ENCODE measurements at places on chromosomes 12 and 14.
A peak's percentile ranks its signal among the peaks of the same experiment; 100 is the strongest.

DNA sequence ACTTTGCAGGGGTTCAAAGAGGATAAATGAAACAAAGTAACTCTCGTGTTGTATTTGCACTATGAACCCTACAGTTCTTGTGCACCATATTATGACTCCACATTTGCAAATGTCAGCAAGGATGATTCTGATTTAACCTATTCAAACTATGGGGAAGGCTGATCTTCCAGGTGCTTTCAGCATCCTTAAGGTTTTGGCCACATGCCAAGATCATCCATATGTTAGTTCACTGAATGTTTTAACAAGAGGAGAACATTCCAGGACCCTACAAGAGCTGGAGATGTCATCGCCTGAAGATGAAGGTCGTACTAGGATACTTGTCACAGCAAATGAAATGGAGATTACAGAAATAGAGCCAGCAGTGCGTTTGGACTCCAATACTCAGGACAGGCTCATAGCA lies 114.2 kb downstream of the DHRS2 start:
- DNase-seq, result no peak

DNA sequence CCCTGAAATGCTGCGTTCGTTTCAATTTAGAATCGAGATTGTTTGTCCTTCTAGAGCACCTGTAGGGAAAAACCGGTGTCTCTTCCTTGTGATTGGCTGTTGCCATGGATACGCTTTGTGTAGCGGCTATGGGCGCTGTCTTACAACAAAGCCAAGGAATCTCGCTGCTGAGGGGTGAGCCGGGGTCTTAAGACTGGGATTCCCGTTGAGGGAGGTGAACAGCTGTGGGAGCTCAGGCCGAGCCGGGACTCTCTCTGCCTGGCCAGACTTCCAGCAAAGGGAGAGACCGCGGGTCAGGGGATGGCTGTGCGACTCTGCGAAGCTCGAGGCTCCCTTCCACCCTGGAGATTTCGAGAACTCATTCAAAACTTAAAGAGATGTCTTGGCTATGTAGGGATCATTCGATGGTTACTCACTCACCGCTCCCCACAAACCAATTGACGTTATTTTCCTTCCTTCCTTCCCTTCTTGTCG lies at the start of the genes LRRIQ1 and TSPAN19:
Gene LRRIQ1 (plus strand): TSS at position 118 of the 474 bp plus-strand sequence. CDS start 1,826 bp downstream, outside the sequence.
Gene TSPAN19 (minus strand): TSS at position 44 of the 474 bp plus-strand sequence. CDS start 6,331 bp downstream, outside the sequence.
- no peak for DNase-seq

DNA sequence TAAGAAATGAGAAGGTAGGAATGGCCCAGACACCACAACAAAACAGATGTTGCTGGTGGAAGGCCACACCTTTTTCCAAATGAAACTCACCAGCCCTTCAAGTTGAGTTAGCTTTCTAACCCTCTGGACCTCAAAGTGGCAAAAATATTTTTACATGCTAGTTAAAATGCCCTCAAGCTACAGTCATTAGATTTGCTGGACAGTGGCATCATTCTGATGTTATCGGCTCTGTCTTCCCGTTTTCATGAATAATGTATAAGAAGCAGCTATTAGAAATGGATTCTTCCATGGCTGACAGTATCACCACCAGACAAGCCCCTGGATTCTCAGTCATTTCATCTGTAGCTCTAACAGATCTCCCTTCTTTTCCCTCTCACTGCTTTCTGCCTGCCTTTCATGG lies 37.1 kb upstream of the PLXNC1 start:
- no peak for DNase-seq

DNA sequence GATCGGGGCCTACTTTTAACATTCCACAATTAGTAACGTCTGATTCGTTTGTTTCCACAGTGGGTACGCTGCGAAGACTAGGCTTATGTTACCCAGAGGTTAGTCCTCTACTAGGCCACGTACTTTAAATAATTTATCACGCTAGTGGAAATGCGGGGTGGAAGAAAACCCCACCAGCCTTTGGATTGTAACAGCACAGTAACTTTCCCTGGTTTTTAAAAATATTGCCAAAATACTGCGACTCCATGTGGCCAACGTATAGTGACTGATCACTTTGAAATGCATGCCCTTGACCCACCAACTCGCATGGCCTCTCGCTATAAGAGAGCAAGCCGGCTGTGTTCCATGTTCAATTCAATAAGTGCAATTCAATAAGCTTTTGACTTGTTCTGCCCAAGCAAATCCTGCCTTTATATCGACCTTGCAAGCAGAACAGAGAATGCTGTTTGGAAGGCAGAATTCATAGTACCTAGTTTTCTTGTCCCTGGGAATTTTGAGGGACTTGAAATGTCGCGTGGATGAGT lies 882 bp upstream of the GTF2A1 start:
- DNase-seq, result no peak

DNA sequence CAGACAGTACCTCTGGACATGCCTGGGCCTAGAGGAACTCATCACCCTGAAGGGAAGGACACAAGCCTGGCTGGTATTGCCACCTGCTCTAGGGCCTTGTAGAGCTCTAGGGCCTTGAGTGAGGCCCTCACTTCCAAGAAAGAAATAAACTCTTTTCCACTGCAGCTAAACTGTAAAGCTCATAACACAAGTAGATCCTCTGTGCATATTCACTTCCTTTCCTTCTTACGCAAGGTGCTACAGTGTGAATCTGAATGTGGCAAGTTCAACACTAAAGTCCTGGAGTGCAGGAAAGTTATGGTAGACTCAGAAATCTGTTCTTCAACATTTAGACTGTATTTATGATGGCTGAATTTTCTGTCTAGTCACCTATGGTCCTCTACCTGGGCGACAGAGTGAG lies 14.5 kb downstream of the RNASE3 start:
- DNase-seq, result no peak

DNA sequence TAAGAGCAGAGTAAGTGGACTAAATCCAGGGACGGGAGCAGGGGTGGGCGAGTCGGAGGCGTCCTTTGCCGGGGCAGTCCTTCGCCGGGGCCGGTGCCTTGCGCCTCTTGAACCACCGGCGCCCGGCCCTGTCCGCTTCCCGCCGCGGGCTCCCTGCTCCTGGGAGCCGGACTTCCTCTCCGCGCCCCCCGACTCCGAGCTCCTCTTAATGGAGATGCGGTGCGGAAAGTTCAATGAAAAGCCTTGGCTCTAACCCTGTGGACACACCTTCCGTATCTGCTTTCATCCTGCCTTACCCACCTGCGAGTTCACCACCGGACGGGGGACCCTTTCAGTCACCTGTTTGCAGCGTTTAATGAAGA lies 412 bp downstream of the FGFR1OP2 start:
- no peak for DNase-seq

- no peak for DNase-seq
Observed at GRCh38 chr12:121184984-121185889, 24.7 kb upstream of the P2RX4 start.

DNA sequence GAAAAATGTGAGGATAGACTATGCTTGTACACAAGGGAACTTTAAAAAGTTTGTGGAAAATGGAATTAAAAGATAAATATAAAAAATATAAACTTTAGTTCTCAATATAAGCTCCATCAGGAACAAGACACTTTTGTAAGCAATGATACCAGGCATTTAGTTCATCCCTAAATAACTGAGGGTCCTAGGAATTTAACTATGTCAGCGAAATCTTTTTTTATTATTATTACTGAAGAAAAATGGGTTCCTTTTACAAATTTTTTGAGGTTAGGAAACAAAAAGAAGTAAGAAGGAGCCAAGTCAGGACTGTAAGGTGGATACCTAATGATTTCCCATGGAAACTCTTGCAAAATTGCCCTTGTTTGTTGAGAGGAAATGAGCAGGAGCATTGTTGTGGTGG lies 102.8 kb downstream of the TRMT5 start:
- DNase-seq, result no peak

- no peak for DNase-seq
Observed at GRCh38 chr12:29582146-29582545, 84.7 kb upstream of the OVCH1 start.

- DNase-seq, result no peak
Observed at GRCh38 chr12:119491814-119492213, 101.8 kb upstream of the TMEM233 start.

DNA sequence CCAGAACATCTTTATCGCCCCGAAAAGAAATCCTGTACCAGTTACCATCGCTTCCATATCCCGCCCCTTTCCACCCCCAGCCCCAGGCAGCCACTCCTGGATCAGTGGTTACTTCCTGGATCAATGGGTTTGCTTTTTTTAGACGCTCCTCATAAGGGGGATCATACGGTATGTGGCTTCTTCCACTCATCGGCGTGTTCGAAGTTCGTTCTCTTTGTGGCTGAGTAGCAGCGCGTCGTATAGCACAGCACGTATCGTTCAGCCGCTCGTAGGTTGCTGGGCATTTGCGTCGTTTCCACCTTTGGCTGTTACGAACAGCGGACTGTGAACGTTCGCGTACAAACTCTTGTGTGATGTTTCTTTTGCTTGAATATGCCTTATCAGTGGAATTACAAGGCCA lies 1.8 kb downstream of the NOC4L start:
- no peak for DNase-seq

GRCh38 chr12:92987846-92988621 lies 58.9 kb upstream of the EEA1 start:
- no peak for DNase-seq

DNA sequence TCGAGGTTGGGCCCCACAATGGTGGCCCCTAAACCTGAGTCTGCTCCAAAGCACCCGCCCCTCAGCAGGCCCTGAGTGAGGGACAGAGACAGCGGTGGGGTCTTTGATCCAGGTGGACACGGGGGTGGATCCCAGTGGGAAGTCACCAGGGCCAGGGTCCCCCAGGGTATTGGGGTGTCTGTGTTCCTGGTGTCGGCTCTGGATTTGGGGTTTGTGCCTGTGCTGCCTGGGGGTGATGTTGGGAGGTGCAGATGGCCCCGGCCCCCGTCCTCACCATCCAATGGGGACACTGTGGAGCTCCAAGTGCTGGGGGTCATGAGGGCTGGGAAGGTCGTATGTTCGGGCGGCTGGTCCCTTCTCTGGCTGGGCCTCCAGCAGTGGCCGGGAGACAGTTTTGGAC lies 354.2 kb downstream of the TMEM121 start:
- DNase-seq, result no peak

- DNase-seq, result no peak
Observed at GRCh38 chr12:65494537-65494936, 216.1 kb downstream of the MSRB3 start.

GRCh38 chr12:48180424-48180823 lies 3.0 kb upstream of the CCDC184 start:
- DNase-seq, result no peak

- no peak for DNase-seq
Observed at GRCh38 chr12:38424436-38424835, 107.9 kb downstream of the ALG10B start.

- peak; percentile 41 for DNase-seq
Observed at GRCh38 chr12:104457746-104458693, 1.3 kb downstream of the CHST11 start.

DNA sequence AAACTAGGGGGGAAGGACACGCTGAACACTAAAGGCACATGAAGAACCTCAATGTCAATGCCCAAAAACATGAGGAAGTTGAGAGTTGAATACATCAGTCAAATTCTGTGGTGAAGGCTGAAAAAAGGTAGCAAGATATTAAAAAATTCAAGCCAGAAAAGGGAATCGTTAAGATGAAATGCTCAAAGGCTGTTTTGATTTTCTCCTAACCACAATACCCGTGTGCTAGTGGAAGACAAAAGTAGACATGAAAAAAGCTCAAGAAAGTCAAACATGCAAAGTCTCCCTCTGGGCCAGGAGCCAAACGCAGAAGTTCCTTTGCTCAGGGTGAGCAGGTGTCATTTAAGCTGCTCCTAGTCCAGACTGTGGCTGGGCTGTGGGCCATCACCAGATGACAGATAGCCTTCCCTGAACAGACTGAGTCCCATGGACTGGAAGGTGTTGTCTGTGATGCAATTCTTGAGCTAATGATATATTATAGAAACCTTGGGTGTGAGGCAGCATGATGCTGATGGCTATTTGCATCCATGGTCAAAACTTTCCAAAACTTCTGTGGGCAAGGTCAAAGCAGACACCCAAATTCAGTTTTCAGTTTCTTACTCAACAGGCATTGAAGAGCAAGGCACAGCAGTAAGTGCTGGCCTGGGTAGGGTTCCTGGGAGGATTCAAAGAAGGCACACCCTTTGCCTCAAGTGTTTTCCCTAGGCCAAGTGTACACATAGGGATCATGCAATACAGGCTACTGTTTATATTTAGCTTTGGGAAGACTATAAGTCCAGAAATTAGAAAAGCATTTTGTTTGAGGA lies 81.6 kb downstream of the MYRFL start:
- no peak for DNase-seq

DNA sequence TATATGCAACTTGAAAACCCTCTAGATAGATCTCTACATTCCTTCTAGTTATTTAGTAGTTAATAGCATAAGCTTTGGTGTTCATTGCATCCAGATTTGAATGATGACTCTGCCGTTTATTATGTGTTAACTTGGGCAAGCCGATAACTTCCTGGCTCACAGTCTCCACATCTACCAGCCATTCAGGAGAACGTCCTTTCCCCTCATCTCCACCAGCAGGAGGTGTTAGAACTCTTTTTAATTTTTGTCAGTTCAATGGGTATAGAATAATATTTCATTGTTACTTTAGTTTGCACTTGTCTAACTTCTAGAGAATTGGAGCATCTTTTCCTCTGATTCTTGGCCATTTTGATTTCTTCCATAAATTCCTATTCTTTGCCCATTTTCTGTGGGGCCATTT lies 30.0 kb upstream of the WSCD2 start:
- no peak for DNase-seq

DNA sequence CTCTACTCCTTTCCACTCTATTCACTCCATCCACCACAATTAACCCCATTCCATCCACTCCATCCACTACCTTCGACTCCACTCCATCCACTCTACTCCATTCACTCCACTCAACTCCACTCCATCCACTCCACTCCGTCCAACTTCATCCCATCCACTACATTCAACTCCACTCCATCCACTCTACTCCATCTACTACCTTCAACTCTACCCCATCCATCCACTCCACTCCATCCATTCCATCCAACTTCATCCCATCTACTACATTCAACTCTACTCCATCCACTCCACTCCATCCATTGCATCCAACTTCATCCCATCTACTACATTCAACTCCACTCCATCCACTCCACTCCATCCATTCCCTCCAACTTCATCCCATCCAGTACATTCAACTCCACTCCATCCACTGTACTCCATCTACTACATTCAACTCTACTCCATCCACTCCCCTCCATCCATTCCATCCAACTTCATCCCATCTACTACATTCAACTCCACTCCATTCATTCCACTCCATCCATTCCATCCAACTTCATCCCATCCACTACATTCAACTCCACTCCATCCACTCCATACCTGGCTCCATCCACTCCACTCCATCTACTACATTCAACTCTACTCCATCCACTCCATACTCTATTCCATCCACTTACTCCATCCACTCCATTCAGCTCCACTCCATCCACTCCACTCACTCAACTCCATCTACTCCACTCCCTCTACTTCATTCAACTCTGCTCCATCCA lies 16.4 kb downstream of the HNF1A start:
- no peak for DNase-seq

DNA sequence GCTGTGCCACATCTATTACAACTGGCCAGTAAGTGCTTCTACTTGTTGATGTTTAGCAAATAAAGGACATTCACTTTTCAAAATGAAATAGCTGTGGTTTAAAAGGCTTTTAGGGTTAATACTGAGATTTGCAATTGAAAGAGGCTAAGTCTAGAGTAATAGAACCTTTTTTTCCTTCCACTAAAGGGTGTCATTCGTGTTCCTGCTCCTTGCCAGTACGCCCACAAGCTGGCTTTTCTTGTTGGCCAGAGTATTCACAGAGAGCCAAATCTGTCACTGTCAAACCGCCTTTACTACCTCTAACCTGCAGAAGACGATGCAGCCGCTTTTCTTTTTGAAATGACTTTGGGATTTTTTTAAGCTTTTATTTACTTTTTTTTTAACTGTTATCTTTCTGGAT lies 33.6 kb downstream of the PIWIL1 start:
- DNase-seq, result no peak

Measured in activated T-cell treated with anti-CD3 and anti-CD28 coated beads for 4 hours (primary cell).